ENCODE measurements at places on chromosomes 3 and 15. TPM values are rescaled to one million over a fixed set of nuclear protein-coding genes. Genes with fewer than 3 reads are reported as not detected.

- no peak for DNase-seq
Observed at GRCh38 chr15:38627689-38628277, 63.2 kb upstream of the RASGRP1 start.

NTRK3 gene
- not detected for total RNA-seq

DNA sequence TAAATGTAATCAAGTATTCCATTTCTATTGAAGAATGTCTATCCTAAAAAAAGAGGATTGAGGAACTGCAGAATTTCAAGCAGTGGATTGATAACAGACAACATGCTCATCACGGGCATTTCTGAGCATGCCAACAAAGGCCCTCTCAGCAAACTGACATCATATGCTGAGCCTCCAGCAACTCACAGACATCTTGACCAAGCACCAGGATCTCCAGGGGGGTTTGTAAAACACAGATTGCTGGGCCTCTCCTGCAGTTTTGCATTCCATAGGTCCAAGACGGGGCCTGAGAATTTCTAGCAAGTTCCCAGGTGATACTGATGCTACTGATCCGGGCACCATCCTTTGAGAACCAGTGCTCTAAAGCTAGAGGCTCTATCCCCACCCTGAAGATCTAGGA lies 85.0 kb downstream of the FOXP1 start:
- no peak for DNase-seq

DNA sequence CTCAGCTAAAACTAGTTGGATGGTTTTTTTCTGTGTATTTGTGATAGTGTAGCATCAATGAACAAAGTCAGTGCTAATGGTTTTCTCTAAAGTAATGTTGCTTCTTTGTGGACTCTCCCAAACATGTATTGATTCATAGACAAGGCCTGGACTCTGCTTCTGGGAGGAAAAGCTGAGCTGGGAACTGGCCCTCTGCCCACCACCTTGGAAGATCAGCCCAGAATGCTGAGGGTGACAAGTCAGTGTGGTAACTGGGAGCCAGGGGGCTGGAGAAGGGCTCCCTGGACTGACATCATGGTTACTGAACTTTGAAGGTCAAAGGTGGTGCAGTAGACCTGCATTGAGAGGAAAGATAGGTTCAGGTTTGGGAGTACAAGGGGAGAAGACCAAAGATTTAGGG lies 3.0 kb downstream of the ARHGAP31 start:
- no peak for DNase-seq

DNA sequence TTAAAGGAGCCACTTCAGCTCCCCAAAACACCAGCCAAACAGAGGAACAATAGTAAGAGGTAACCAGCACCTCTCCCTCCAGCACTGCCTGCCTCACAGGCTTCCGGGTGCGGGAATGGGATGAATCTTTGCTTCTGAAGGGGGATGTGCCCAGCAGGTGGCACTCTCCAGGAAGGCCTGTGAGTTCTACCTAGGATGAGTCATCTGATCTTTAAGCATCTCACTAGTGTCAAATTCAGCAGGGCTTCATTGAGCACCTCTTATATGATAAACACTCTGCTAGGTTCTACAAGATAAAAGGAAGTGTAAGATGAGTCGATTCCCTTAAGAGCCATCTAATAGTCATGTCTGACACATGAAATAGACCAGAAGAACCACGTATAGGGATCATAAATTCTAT lies 237.4 kb upstream of the UMPS start:
- DNase-seq, result no peak

DNA sequence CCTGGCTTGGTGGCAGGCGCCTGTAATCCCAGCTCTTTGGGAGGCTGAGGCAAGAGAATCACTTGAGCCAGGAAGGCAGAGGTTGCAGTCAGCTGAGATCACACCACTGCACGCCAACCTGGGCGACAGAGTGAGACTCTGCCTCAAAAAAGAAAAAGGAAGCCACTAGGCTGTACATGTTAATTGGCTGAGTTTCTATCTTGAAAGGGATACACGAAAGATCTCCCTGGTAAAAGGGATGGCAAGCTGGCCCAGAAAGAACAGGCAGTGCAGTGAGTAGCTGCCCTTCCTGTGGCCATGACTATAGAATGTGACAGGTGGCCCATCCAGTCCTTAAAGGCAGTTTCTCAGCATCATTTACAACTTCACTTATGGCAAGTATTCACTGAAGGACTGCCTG lies 12.3 kb downstream of the LRIG1 start:
- DNase-seq, result no peak

GPR27 gene
- total RNA-seq, result not detected

GRCh38 chr3:177460047-177460446 lies 262.8 kb upstream of the TBL1XR1 start:
- DNase-seq, result no peak

DNA sequence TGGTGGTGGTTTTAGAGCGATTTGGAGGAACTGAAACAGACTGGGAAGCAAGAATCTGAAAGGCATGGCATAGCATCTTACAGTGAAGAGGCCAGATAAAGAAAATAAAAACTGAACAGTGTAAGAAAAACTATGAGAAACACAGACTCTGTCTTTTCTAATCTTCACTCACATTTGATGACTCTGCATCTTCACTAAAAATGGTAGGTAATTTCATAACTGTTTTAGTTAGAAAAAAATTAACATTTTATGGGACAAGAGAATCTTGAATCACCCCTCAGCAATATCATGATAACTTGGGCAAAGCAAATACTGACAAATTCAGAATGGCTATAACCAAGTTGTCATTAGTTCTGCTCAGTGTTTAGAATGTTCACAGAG lies 812.6 kb downstream of the MCTP2 start:
- DNase-seq, result no peak

FRMD4B gene
- 96.7 TPM for total RNA-seq

GRCh38 chr3:133277813-133278212 lies 122.0 kb upstream of the BFSP2 start:
- DNase-seq, result peak; percentile 11

ACKR4 gene
- 4.4 TPM for total RNA-seq

- no peak for DNase-seq
Observed at GRCh38 chr15:57220205-57220604, 156.1 kb upstream of the CGNL1 start.

KLHL40 gene
- not detected for total RNA-seq

LAMB2 gene
- 470 TPM for total RNA-seq

GRCh38 chr3:43432462-43432861 lies 146.1 kb downstream of the SNRK start:
- DNase-seq, result no peak

P2RY12 gene
- total RNA-seq, result not detected

GRCh38 chr15:88674661-88675060 lies 35.8 kb downstream of the ISG20 start:
- no peak for DNase-seq

RASL12 gene
- total RNA-seq, result not detected

GRCh38 chr3:113676261-113676660 lies 20.2 kb downstream of the USF3 start:
- no peak for DNase-seq

GRCh38 chr15:65196637-65197336 lies 11.6 kb upstream of the CLPX start:
- DNase-seq, result no peak

DNA sequence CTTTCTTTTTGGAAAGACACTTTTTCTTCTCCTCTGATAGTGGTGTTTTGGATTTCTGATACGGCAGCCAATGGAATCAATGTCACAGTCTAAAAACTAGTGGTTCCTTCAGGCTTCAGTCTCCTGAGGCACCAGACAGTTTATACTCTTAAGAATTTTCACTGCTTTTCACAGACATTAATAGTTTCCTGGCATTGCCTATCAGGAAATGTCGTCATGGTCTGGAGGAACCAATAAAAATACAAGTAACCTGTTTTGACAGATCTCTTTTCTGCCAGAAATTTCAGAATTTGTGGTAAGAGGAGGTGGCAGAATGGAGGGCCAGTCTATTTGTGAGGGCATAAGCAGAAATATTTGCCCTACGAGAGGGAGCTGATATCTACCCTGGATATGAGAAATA lies 44.8 kb downstream of the FILIP1L start:
- no peak for DNase-seq

- DNase-seq, result no peak
Observed at GRCh38 chr3:16369276-16369675, 104.3 kb downstream of the OXNAD1 start.

- no peak for DNase-seq
Observed at GRCh38 chr15:84824260-84825007, 7.3 kb downstream of the ALPK3 start.

CCR2 gene
- total RNA-seq, result not detected

DNA sequence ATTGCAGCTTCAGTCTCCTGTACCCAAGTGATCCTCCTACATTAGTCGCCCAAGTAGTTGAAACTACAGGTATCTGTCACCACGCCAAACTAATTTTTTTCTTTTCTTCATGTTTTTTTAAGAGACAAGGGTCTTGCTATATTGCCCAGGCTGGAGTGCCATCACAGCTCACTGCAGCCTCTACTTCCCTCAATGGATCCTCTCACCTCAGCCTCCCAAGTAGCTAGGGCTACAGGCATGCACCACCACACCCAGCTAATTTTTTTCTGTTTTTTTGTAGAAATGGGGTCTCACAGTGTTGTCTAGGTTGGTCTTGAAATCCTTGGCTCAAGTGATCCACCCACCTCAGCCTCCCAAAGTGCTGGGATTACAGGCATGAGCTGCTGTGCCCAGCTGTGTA lies 89.5 kb downstream of the ZNF609 start:
- DNase-seq, result no peak

GRCh38 chr3:82114589-82114988 lies 353.1 kb upstream of the GBE1 start:
- DNase-seq, result no peak

GRCh38 chr3:85364296-85364909 lies 405.6 kb downstream of the CADM2 start:
- no peak for DNase-seq

- no peak for DNase-seq
Observed at GRCh38 chr3:175598740-175599139, 739.6 kb downstream of the NAALADL2 start.

- DNase-seq, result no peak
Observed at GRCh38 chr3:132817646-132818177, 95.5 kb upstream of the NPHP3 start.

GRCh38 chr3:27114684-27115083 lies 254.5 kb downstream of the NEK10 start:
- no peak for DNase-seq

- no peak for DNase-seq
Observed at GRCh38 chr15:58704155-58704865, 45.2 kb downstream of the ADAM10 start.

DNA sequence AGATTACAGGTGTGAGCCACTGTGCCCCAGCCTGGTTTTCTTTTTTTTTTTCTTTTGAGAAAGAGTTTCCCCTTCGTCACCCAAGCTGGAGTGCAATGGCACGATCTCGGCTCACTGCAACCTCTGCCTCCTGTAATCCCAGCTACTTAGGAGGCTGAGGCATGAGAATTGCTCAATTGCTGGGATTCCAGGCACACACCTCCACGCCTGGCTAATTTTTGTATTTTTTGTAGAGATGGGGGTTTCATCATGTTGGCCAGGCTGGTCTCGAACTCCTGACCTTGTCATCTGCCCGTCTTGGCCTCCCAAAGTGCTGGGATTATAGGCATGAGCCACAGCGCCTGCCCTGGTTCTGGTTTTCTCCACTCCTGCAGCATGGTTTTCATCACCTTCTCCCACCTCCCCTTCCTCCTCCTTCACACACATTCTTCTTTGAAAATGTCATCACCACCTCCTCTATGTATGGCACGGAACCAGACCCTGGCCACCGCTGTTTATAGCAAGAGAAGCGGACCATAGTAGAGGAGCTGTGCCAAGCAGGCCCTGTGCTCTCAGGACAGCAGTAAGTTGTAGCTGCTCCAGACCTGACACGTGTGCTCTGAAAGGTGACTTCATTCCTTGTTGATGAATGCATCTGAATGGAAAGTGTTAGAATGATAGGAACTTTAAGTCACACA lies 14.6 kb upstream of the AHSG start:
- no peak for DNase-seq

DNA sequence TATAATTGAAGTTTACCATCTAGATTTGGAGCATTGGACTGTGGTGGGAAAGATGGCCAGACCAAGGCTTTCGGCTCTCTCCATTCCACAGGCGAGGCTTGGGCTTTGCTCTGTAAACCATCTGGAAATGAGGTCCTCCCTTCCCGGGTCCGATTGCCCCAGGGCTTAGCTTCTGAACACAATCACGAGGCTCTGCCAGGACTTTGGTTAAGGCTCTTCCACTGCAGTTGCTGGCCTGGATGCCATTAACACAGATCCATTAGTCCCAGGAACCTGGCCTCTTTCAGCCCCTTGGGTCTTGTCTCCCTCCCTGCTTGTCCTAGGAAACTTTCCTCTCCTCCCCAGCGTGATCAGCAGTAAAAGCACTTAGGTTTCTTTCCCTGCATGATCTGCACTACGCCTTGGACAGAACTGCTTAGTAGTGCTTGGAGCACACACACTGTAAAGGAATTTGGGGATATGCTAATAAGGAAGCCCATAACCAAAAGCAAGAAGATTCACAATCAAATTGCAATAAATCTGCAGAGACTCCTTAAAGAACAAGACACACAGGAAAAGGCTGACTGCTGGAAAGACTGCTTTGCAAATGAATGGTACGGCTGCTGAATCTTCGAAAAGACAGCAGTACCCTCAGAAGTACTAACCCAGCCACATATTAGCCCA lies 154.3 kb downstream of the ECT2 start:
- DNase-seq, result no peak

SLC28A1 gene
- total RNA-seq, result not detected

- DNase-seq, result no peak
Observed at GRCh38 chr3:11711876-11712275, 68.2 kb upstream of the VGLL4 start.

ADAMTS9 gene
- total RNA-seq, result 58.3 TPM

APBA2 gene
- total RNA-seq, result 42.1 TPM

GTPBP8 gene
- total RNA-seq, result 42.8 TPM

DNA sequence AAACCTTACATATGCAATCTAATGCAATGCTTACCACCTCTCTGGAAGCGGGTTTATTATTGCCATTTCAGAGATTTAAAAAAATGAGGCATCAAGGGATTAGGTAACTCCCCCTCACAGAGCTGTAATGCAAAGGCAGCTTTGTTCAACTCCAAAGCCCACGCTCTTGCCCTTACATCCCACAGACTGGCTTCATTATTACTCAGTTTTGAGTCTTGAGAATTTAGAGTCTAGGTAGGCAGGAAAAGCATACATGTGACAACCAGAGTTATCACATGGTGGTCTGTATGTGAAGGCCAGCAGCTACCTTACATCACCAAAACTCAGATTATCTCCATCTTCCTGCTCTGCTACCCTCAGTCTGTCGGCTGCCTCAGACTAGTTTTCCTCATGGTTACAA lies 326.9 kb downstream of the UACA start:
- DNase-seq, result no peak

DNA sequence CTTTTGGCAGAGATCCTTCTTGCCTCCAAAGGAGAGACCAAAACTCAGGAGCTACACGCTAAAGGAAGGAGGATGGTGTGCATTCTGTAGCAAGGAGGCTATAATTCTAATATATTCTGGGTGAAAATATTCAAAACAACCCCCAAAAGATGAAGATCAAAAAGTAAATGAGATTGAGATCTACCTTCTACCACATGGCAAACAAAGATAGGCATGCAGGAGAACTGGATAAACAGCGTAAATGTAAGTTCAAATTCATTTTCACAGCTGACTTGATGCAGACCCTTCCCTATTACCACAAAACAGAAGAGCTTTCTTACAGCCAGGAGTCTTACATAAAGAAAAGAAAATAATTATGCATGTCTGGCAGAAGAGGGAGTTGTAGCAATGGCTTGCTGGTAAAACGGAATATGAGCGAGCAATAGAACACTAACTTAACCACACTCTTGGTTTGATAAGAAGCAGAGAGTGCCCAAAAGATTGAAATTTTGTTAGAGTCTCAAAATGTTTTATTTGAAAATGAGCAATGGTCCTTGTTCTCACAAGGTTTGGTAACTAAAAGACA lies 272.7 kb downstream of the MECOM start:
- DNase-seq, result no peak

Data from pulmonary artery endothelial cell (primary cell).